ENCODE measurements at places on chromosomes 5 and 9.

- ATAC-seq = no peak
These were observed 61.7 kb downstream of the GALNT12 start for GRCh38 chr9:98869078-98869745.

DNA sequence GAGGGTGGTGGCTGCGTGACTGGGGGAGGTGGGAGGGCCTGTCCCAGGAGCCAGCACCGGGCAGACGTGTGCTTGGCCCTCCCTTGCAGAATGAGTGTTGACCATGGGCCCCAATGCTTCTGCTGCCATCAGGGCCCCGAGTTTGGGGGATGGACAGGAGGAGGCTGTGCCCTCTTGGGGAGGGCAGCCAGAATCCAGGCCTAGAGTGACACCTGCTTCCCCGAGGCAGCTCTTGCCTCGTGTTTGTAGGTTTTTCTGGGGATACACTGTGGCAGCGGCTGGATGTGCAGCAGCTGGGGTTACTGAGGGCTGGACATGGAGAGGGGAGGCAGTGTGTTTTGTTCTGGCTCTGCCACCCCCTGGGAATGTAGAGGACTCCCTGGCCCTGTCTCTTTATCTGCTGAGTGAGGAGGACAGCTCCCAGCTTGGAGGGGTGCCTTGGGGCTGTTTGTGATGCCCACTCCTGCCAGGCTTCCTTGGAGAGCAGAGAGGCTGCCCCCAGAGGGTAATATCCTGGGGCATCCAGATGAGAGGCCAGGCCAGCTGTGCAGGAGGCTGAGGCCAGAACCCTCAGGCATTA is 22.7 kb downstream of the WNK2 start:
- no peak for ATAC-seq

DNA sequence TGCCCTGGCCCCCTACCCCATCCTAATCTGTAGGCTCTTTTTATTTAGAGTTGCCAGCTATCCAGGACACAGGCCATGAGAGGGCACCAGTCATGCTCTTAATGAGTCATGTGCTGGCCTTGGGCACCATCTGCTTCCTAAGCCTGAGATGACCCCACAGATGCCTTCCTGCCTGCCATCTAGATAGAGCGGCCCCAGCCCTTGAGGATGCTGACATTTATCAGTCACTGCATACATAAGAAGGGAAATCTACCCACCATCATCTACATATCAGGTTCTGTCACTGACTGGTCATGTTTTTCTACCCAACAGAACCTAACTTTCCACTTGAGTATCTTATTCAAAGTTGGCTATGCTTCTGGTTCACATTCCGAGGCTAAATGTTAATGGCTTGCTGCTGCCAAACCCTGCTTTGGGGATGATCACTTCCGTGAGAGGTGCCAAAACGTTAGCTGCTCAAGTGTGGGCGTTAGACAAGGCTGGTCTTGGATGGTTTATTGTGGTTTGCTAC is 49.9 kb upstream of the TTC23L start:
- ATAC-seq = peak; percentile 59

- ATAC-seq = no peak
These were observed 375.6 kb downstream of the ICE1 start for GRCh38 chr5:5798041-5798440.

DNA sequence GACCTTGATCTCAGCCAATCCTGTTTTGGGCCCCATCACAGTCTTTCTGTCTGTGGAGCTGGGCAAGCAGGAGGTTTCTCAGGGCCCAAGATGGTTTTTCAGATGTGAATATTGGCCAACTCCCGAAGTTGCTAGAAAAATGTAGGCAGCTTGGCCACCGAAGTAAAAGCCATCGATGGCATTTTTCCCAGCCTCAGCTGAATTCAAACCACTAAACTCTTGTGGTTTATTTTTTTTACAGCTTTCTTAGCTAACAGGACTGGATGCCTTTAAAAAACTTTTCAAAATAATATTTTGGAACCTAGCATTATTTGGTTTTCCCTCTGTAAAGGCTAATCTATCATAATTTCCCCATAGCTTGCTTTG is 102.5 kb upstream of the ERCC6L2 start:
- no peak for ATAC-seq

GRCh38 chr9:86674487-86674886 is 272.8 kb downstream of the GAS1 start:
- no peak for ATAC-seq

GRCh38 chr9:134128727-134129679 is 6.9 kb upstream of the WDR5 start:
- ATAC-seq = no peak

DNA sequence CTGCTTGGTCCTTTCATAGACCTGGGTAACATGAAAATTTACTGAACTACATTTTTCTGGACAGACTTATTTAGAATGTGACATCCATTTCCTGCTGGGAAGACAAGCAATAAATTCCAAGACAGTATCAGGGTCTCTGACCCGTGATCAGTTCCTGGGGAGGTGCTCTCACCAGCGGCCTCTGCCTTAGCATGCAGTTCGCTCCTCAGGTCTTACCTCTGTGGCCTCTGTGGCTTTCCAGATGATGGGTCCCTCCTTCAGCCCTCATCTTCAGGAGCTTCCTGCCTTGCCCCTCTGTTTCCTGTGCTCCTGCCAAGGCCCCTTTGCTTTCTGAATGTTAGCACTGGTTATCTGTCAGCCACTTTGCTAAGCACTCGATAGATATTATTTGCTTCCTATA is 66.4 kb downstream of the CMYA5 start:
- ATAC-seq = no peak

- ATAC-seq = no peak
These were observed 94.7 kb downstream of the PPARGC1B start for GRCh38 chr5:149824846-149825245.

- ATAC-seq = no peak
These were observed 42.7 kb downstream of the FBXL17 start for GRCh38 chr5:108339220-108339619.

- peak; percentile 86 for ATAC-seq
These were observed 266.8 kb downstream of the CWC27 start for GRCh38 chr5:65035211-65036206.

DNA sequence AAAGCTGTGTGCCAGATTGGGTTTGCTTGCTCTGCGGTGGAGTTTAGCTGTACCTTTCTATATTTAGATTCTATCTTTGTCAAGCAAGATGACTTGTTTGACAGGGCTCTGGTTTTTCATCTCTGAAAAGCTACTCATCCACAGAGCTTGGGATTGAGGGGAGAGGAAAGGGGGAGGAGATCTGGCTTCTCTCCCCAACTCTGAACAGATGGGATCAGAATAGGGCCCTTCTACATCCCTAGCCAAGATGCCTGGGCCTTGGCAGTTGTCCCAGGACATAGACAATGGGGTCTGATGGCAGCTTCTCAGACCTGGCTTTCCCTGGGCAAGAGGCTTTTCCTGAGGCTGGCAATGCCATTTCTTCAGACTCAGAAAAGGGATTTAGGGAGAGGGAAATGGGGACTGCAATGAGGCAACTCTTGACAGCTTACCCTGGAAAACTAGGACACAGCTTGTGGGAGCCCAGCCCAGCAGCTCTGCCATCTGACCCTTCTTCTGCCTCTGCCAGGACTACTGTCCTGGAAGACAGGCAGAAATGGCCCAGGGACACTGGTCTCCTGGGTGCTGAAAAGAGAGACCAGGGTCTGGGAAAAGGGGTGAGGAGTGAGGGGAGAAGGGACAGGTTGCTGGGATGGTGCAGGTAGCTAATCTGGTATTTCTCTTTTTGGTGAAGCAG is 50.2 kb upstream of the ASTN2 start:
- no peak for ATAC-seq

- ATAC-seq = no peak
These were observed 40.8 kb upstream of the SMU1 start for GRCh38 chr9:33117306-33117705.

- ATAC-seq = no peak
These were observed 20.8 kb downstream of the MINAR2 start for GRCh38 chr5:129768735-129769134.

GRCh38 chr5:41842777-41843176 is 27.4 kb downstream of the OXCT1 start:
- ATAC-seq = no peak

DNA sequence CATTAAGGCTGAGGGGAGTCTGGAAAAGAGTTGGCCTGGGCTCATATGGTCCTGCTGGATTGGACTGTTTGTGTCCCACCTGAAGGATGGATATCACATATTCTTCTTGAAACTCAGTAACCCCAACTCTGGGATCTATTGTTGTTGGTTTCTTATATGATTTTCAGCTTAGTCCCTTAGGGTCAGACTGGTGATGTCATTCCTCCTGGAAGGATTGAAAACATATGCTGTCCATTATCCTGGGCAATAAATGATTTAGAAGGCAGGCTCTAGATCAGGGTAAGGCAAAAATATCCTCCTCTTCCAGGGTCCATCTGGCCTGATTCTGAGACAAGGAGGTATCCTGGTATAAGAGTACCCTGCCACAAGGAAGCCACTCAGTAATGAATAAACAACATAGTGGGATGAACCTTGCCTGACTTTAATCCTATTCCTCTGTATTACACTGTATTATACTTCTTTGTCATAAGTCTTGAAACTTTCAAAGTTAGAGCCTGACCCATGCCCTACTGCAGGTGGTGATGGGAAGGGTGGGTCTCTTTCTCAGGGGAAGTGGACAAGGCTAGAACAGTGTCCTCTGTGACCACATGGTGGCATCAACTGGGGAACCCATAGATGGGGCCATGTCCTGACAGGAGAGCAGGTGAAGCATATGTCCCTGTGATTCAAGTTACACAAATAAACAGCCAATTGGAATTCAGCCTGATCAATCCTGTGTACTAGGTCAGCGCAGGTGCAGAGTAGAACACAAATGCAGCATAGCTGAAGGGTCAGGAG is 454.4 kb upstream of the TRPC7 start:
- no peak for ATAC-seq

DNA sequence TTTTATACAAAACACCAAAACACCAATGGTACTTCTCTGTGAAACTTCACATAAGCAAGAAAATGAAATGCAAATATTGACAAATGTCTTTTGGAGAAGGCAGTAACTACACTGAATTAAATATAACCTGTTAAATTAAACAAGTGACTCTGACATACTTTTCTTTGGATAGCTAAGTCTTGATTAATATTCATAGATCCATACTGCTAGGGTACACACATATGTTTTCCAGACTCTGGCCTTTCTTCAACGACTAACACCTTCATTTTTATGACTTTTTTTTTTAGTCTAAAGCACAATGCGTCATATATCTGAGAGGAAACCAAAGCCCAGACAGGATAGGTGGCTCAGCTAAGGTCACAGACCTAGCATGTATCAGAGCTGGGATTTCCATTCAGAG is 263.7 kb downstream of the TENT4A start:
- ATAC-seq = no peak

- ATAC-seq = no peak
These were observed 202.5 kb upstream of the CLINT1 start for GRCh38 chr5:158061451-158061850.

DNA sequence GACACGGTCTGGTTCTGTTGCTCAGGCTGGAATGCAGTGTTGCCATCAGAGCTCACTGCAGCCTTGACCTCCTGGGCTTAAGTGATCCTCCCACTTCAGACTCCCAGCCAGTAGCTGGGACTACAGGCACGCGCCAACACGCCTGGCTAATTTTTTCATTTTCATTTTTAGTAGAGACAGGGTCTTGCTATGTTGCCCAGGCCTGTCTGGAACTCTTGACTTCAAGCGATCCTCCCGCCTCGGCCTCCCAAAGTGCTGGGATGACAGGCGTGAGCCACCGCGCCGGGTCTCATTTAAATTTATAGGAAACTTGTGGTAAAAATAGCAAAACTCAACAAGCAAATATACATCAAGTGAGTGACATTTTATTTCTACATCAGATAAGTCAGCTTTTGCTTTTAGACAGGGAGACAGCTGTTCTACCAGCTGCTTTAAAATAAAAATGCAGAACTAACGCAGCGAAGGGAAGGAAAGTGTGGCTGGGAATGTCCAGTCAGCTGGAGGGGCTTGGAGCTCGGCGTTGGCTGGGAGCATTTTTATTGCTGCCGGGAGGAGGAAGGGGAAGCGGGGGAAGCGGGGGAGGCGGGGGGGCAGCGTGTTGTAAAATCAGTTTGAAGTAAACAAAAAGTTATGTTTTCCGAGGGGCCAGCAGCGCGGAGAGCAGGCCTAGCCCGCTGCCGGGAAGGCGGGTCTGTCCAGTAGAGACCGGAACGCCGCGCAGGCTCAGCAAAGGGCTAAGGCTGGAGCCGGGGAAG is 707 bp upstream of the ZFYVE16 start:
- ATAC-seq = no peak

DNA sequence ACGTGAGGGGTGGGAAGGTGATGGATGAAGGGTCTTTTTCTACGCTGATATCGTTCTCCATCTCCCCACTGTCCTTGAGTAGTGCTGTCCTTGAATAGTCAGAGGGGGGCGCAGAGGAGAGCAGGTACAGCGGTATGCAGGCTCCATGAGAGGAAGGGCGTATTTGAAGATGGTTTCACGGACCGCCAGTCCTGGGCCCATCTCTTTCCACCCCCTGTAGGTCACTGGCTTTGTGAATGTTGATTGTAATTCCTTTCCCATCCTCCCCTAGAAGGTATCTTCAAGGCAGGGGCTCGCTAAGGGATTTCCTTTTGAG is 40.8 kb upstream of the DAB2IP start:
- no peak for ATAC-seq

- ATAC-seq = no peak
These were observed 51.2 kb upstream of the ARRDC3 start for GRCh38 chr5:91434348-91434747.

DNA sequence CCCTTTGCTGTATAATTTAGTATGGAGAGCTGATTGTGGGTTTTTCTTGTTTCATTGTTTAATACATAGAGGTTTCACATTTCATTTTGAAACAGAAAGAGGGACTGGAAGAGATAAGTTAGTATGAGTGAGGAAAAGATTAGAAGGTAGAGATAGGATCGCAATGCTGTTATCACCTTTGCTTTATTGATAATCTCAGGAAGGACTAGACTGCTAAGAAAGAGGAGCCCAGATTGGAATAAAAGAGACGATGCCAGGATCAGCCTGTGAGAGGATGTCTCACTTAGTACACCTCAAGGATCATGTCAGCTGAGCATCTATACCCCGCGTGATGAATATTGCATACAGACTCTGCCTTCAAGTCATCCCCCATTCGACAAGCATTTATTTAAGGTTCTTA is 178.0 kb upstream of the DMAC1 start:
- ATAC-seq = no peak

- ATAC-seq = no peak
These were observed 110.7 kb upstream of the MAMDC2 start for GRCh38 chr9:69932901-69933300.

Measured in esophagus mucosa (tissue), 1 donor.